ENCODE measurements at places on chromosomes 13 and 19.

- no peak for DNase-seq
These were observed 362.3 kb downstream of the COG6 start for GRCh38 chr13:40017662-40018262.

DNA sequence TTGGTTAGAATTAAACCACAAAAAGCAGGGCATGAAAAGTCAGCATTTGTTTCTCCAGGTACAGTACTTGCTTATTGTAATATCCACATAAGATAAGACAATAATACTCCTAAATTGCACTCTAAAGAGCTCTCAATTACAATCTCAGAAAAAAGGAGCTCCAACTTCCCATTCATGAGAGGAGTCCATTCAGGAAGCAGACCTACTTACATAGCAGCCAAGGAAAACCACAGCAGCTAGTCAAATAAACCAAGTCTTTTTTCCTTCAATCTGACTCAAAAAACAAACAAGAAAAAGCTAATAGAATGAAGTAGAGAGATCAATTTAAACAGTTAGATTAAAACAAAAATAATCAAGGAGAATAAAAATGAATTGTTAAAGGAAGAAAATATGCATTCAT is 885.2 kb upstream of the SLITRK6 start:
- no peak for DNase-seq

GRCh38 chr13:88979465-88980175 is 1308.4 kb downstream of the SLITRK5 start:
- DNase-seq: no peak

- no peak for DNase-seq
These were observed 484 bp downstream of the ICAM3 start for GRCh38 chr19:10338940-10339339.

DNA sequence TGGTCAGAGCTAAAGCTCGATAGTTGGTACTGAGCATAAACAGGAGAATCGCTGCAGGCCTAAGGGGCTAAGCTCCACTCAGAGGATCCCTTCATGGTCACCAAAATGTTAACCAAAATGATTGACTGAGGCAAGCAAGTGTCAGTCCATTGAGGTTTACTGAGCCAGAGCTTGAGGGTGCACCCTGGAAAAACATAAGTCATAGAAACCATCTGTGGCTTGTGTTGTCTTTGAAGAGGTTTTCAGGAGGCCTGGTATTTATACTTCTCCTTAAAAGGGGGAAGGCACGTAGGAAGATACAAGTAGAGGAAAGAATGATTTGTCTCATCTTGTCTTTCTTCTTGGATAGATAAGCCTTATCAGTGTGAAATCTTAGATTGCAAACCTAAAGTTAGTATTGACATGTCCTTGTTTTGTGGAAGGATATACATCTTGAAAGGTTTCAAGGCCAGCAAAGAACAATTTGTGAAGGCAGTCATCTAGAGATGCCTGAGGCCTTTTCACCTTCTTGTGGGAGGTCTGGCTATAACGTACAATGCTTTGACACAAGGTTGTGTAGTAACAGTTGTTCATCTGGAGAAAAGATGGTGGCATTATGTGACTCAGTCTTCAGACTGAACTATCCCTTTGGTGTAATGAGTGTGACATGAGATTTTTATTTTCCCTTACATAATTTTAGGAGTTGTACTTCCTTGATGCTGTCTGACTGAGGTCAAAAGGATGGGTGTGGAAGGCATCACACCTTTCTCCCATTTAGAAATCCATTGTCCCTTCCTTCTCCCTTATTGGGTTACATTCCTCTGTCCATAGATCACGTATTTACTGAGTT is 14.7 kb upstream of the CEACAM6 start:
- DNase-seq: no peak

DNA sequence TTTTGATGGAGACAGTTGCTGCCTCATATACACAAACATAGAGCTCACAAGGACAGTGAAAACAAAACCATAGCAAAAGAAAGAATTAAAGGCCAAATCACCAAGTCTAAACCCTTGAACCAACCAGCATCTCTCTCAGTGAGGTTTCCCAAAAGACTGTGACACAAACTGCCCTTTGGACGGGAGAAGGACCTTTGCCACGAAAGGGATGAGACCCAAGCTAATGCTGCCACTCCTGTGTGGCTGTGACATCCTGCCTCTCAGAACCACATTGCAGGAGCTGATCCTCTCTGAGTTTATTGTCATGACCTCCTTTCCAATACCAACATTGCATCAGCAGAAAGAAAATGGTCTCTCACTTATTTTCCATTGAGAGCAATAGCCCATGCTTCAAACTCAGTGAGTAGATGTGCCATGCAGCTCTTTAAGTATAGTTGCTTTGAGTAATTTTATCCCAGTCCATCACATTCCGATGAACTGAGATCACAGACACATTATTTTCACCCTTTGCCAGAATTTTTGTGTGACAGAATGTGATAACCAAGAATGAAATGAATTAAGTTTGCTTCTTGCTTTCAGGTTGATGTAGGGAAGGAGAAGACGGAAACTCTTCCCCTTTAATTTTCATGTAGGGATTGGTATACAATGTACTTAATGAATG is 133.5 kb upstream of the IRS2 start:
- DNase-seq: no peak

DNA sequence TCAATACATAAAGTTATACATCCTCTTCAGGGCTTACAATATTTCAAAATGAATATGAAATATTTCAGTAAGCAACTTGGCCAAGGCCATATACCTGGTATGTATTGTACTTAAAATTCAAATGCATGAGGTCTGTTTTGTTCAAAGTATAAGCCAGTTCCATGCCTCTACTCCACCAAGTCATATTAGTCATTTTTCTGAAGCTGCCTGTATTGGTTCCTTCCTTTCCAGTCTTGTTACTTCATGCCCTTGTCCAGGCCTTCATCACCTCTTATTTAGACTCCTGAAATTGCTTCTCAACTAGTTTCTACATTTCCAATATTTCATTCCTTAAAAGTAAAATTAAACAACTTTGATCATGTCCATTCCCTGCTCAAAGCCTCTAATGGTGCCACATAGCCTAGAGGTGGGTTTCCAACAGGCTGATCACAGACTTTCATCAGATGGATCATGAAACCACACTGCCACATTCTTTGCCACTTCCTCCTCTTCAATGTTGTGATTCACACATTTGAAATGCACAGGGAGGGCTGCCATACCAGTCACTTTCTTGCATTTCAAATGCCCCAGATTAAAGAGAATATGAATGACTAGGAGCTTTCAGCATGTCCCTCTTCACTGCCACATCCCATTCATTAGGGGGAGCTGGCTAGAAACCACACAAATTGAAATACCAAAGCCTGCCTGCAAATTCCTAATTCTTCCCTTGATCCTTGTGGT is 424.1 kb upstream of the DACH1 start:
- DNase-seq: no peak

- DNase-seq: peak; percentile 99
These were observed at the start of gene FZR1 for GRCh38 chr19:3505598-3506383. FZR1 (plus strand) TSS chr19:3506311; CDS start chr19:3522990, 16,679 bp downstream.

GRCh38 chr19:12880551-12881171 is 588 bp downstream of the DNASE2 start:
- no peak for DNase-seq

DNA sequence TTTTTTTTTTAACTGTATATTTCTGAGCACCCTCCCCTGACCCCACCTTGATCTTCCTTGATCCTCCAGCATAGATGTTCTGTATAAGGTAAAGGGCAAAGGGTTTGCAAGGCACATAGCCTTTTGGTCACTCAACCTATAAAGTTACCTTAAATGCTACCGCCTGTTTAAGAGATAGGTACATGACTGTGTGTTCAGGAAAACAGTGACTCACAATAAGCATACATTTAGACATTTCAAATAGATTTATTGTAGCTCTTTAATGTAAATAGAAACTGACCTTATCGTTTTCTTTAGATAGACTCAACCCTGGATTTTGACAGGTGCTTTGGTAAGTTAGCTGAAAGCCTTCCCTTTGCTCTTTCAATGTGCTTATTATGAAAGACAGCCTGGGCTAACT is 15.2 kb upstream of the SLC10A2 start:
- no peak for DNase-seq

DNA sequence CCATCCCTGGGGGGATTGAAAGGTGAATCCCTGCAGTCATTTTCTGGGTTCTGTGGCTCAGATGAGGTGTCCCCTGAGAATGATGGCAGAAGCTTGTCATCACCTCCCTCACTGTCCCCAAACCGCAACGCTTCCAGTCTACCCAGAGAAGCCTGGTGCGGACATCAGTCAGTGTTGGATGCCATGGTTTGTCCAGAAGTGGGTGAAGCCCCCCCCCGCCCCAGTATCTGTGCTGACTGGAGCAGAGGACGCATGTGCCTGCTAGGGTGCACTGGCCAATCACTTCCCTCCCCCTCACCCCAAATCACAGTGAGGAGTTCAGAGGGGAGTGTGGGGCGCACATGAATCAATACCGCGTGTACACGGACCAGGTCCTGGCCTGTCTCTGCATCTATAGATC is 150.5 kb downstream of the TEX29 start:
- DNase-seq: no peak

DNA sequence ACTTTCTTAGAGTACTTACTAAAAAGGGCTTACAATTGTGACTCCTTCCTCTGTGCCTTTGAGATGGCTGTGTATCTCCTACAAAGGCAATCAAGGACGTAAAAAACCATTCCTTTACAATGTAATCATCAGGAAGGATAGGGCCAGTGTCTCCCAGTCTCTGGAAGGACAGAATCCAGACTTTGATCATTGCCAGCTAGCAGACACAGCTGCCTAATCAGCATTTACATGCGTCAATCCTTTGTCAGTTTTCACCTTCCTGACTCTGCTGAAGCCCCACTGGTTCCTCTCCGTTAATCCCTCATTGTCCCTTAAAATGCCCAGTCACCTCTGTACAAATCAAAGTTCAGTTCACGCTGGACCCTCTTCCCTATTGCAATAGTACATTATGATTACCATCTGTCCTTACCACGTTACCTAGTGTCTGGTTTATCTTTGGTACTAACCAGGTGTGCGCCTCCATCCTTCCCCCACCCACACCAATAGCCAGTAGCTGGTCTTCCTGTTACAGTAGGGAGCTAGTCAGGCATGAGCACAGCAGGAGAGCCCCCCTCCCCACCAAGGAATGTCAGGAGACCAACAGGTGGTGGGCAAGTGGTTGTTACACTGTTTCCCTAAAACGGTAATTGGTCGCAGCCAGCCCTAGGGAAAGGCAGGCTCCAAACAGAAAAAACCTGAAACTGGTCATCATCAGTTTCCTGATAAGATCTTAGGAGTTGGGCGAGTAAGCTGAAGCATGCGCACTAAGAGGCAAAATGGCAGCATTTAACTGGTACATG is 49.7 kb downstream of the TGDS start:
- no peak for DNase-seq

DNA sequence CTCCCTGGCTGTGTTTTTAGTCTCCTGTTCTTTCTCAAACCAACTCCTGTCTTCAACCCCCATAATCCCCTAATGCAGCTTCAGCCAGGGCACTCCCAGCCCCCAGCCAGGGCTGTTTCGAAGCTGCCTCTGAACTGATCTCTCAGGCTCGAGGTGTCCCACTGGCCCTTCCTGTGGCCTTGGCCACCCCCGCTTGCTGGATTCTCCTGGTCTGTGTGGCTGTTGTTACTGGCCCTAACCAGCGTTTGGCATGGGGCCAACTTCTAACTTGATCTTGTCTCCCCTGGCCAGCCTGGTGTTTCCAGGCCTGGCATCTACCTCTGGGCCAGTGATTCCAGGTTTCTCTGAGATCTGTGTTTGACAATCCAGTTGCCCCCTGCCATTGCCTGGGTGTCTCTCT is 11.0 kb downstream of the XAB2 start:
- no peak for DNase-seq

DNA sequence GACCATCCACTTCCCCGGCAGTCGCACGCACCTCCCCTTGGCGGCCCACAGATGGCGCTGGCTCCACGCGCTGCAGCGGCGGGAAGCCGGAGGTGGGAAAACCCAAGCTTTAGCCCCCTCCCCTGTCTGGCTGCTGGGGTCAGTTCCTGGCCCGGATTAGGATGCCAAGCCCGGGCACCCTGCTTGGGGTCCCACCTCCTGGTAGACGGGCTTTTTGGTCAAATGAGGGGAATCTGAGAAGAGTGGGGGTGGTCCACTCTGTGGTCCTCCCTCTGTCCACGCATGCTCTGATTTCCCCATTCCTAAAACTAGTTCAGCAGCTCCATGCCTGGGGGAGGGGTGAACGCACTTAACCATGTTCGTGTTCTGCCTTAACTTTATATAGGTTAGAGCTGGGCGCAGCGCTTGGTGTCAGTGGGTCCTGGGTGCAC is 8.1 kb upstream of the ADGRE2 start:
- DNase-seq: no peak

DNA sequence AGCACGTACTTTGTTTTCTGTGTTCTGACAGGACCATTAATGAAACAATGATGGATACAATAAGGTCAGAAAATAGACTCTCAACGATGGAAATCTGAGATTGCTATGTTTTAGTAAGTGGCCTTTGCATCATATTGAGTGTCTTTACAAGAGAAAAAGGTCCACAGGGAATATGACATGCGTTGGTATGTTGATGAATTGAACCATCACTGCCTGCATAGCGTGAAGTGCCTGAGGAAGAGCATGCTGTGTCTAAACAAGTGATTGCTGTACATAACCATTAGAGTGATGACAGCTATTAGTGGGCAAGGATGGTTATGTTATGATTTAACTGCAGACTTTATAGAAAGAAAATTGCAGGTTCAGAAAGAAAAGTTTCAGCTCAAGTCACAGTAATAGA is 623.2 kb downstream of the SLITRK5 start:
- DNase-seq: no peak

DNA sequence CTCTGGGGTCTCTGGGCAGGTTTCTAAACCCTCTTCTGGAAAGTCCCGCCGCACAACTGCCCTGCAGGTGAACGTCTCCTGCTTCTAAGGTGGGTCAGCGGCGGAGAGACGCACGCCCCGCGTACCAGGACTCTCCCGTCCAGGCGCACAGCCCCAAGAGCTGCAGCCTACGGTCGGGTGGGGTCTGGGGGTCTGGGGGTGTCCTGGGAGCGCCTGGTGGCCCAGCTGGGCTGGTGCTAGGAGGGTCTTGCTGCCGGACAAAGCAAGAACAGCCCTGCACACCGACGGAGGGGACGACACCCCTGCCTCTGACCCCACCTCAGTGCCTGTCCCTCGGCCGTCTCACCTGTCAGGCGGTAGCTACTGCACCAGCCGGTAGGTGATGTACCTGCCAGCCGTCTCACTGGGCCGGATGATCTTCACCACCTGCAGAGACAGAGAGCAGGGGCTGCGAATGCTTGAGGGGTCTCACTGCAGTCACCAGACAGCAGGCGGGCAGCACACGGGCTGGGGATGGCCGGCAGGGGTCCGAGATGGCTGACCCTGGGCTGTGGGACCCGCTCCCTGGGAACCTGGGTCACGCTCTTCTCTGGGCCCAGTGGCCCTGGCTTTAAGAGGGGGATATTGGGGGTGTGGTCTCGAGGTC is 5.9 kb downstream of the POLR2E start:
- no peak for DNase-seq
